ENCODE measurements at places on chromosomes 12 and 14. TPM values are rescaled to one million over a fixed set of nuclear protein-coding genes. Genes with fewer than 3 reads are reported as not detected.

FOXM1 gene
- total RNA-seq, result 28.1 TPM

TBX5 gene
- not detected for total RNA-seq

IL25 gene
- not detected for total RNA-seq

FOXG1 gene
- not detected for total RNA-seq

PTHLH gene
- 3.1 TPM for total RNA-seq

NEUROD4 gene
- total RNA-seq, result not detected

SRRM4 gene
- not detected for total RNA-seq

ARHGDIB gene
- total RNA-seq, result not detected
